GM23248 (cell line): ENCODE measurements at places on chromosomes 2 and 18. TPM values are rescaled to one million over a fixed set of nuclear protein-coding genes. Genes with fewer than 3 reads are reported as not detected.

Gene DRC1
- polyA plus RNA-seq, result 0.35 TPM in 1 of 2 replicates, not detected in the other

Gene CHRND
- not detected in 2 replicates for polyA plus RNA-seq

Gene LYG2
- not detected in 2 replicates for polyA plus RNA-seq

Gene FARP2
- 30.9 and 39.7 TPM in 2 replicates for polyA plus RNA-seq

Gene POTEI
- polyA plus RNA-seq, result not detected in 2 replicates

Gene KCNK3
- polyA plus RNA-seq, result 0.04 TPM in 1 of 2 replicates, not detected in the other

Gene HRH4
- polyA plus RNA-seq, result not detected in 2 replicates

Gene CAPN13
- polyA plus RNA-seq, result not detected in 2 replicates

Gene HS1BP3
- polyA plus RNA-seq, result 10.6 and 10.9 TPM in 2 replicates

Gene FOXD4L1
- polyA plus RNA-seq, result not detected in 2 replicates

Gene ALK
- 0.05 TPM in 1 of 2 replicates, not detected in the other for polyA plus RNA-seq

Gene ACADL
- polyA plus RNA-seq, result not detected in 2 replicates

Gene SPR
- 17.1 and 19.6 TPM in 2 replicates for polyA plus RNA-seq

Gene ANKRD30BL
- not detected in 2 replicates for polyA plus RNA-seq

Gene SULT1C4
- not detected in 2 replicates for polyA plus RNA-seq

Gene DBI
- 199 and 208 TPM in 2 replicates for polyA plus RNA-seq

Gene SATB2
- 2.1 and 3.0 TPM in 2 replicates for polyA plus RNA-seq

Gene DSC2
- not detected in 2 replicates for polyA plus RNA-seq

Gene MAL
- not detected in 2 replicates for polyA plus RNA-seq

Gene MGAT4A
- polyA plus RNA-seq, result not detected in 2 replicates

Gene EFHD1
- not detected in 2 replicates for polyA plus RNA-seq

Gene IL37
- not detected in 2 replicates for polyA plus RNA-seq

Gene UBE2E3
- 168 and 184 TPM in 2 replicates for polyA plus RNA-seq

Gene APCDD1
- polyA plus RNA-seq, result 0.30 TPM in 1 of 2 replicates, not detected in the other

Gene ERFE
- polyA plus RNA-seq, result 0.41 and 0.79 TPM in 2 replicates
